ENCODE measurements at places on chromosomes 3 and 15.

DNA sequence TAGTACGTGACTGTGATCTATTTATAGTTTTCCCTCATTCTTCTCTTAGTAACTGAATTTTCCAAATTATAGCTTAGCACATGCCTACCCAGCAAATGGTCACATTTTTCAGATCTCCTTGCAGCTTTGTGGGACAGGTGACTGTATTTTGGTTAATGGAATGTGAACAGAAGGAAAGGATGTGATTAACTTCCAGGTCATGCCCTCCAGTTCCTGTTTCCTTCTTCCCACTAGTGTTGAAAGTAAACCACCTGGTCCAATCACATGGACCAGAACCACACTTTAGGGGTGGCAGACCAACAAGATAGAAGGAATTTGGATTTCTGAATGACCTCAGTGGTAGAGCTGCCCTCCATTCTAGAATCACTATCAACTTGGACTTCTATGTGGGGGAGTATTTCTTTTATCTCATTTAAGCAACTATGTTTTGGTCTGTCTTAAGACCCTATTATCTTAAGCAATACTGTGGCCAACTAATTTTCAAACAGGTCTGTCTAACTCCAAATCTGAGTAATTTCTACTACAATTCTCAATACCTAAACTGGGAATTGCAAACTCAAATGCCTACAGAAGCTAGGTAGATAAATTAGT lies 76.0 kb upstream of the TSC22D2 start:
- no peak for DNase-seq

- DNase-seq: no peak
Measured at GRCh38 chr3:182136008-182136910, 424.5 kb downstream of the SOX2 start.

GRCh38 chr15:70503798-70504298 lies 259.5 kb downstream of the UACA start:
- DNase-seq: no peak

GRCh38 chr3:187870360-187871203 lies 125.3 kb upstream of the BCL6 start:
- DNase-seq: no peak

- no peak for DNase-seq
Measured at GRCh38 chr15:101675015-101675414, 22.8 kb upstream of the TM2D3 start.

DNA sequence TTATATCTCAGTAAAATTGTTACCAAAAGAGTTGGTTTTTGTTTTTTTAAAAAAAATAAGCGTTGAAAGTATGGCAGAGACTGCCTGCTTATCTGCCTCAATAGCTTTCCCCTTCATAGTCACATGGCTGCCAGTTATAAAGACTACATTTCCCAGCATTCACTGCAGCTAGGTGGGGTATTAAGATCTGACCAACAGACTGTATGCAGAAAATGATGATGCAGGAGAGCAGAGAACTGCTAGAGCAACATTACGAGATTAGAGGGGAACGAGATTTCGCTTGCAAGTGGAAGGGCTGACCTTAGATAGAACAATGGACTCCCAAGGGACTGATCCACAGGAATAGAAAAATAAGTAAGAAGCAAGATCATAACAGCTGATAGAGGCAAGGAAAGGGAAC lies 14.3 kb downstream of the RHOA start:
- no peak for DNase-seq
